ENCODE measurements at places on chromosomes 12 and 14.

- no peak for DNase-seq
These were observed 32.8 kb upstream of the LUM start for GRCh38 chr12:91144053-91144452.

GRCh38 chr12:66235626-66236281 is 46.7 kb downstream of the IRAK3 start:
- no peak for DNase-seq

GRCh38 chr14:104927901-104928300 is 3.2 kb downstream of the PLD4 start:
- no peak for DNase-seq

DNA sequence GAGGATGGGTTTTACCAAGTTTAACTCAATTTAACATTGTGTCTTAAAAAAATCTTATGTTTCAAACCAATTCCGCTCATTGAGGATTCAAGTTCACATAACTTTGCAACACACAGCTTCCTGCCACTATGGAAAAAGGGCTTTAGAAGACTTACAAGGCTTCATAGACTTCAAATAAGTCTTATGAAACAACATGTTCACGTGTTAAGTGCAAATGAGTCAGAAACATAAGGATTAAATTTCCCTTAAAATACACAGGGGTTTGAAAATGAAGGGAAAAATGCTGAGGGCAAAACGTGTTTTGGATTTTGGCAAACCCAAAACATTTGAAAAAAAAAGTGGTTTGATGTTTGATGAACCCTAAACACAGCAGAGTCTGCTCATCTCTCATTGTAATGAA is 364.8 kb downstream of the BMP4 start:
- DNase-seq: no peak

- no peak for DNase-seq
These were observed 652.5 kb downstream of the C12orf50 start for GRCh38 chr12:87376722-87377121.

DNA sequence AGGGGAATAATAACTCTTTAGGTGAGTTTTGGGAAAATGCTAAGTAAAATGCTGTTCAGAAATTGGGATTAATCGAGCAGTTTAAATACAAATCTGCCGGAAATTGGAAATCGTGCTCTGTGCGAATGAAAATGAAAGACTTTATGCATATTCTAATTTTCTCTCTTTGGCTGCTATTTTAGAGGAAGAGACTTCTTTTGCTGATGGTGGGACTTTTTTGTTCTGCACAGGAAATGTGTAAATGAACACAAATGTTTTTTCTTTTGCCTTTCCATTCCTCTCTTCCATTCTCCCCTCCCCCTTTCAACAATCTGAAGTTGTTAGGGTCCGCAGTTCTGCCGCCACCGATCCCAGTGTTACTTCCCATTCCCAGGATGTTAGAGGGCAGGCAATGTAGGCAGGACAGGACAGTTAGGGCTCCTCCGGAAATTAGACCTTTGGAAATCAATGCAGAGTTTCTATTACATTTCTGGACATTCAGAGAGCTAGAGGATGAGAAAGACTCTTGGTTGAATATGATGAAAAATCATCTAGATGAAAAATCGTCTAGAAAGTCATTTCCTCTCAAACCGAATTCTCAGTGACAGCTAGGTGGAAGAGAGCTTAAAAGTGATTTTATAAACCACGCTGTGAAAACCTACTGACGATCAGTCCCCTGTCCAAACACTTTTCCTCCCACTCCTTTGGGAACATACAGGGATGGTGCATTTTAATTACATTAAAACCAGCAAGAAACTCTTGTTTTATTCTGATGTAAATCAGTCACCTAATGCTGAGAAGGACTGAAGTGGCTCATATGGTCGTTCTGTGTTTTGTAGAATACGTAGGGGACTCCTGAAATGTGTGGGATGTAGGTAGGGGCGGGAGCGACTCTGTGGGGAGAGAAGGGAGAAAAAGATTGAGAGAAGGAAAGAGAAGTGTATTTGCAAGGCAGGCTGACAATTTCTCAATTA is 17.8 kb downstream of the FOXG1 start:
- no peak for DNase-seq

DNA sequence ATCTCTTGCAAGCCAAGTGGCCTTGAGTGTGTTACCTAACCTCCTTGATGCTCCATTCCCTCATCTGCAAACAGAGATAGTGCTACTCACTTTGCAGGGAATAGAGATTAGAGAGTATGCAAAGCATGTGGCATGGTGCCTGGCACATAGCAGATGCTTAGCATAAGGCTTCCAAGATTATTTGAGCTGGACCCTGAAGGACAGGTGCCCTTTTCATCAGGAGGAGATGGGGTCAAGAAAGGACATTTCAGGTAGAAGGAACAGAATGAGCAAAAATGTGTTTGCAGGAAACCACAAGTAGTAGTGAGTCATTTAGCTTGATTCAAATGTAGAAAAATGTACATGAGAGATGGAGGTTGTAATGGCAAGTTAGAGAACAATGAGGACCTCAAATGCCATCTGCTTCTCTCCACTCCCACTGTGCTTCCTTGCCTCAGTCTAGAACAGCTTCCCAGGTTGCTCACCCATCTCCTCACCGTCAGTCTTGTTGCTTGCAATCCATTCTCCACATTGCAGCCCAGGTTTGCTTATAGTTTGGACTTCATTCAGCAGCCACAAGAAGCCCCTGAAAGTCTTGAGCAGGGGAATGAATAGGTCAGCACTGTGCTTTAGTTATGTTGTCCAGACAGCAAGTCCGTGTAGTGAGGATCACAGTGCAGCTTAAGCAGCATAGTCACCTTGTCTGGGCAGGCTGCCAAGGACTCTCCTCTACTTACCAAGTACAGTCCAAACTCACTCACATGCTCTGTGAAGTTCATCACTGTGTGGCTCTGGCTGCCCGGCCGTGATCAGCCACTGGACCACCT is 536.3 kb upstream of the CCDC196 start:
- DNase-seq: no peak

DNA sequence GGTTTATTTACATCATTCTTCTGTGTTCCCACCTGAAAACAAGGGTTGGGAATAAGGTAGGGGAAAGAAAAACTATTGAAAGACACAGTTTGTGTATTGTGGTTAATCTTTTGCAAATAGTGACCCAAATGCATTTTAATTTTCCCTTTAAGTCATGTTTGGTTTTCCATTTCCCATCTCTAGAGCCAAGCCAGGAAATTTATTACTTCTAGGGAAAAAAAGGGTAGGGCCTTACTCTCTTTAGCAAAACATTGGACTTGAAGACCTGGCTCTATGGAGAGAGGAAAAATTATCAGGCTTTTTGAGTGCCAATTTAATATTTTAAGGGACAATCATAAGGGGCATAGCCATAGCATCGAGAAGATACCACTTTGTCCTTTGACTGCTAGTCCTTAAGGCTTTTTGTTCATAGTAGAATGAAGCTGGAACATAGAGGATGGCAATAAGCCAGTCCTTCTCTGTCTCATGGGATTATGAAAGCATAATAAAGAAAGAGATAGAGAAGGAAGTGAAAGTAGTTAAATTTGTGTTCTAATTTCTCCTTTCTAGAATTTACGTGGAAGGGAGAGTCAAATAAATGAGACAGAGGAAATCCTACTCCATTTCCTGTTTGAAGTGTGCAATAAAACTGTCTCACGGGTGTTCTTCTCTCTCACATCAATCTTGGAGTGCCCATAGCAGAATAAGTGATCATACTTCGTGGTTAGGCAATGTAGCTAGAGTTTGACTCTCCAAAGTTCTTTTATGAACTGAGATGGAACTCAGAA is 50.9 kb upstream of the PPFIA2 start:
- peak; percentile 27 for DNase-seq

GRCh38 chr12:124396544-124397398 is 101.9 kb downstream of the RFLNA start:
- no peak for DNase-seq

DNA sequence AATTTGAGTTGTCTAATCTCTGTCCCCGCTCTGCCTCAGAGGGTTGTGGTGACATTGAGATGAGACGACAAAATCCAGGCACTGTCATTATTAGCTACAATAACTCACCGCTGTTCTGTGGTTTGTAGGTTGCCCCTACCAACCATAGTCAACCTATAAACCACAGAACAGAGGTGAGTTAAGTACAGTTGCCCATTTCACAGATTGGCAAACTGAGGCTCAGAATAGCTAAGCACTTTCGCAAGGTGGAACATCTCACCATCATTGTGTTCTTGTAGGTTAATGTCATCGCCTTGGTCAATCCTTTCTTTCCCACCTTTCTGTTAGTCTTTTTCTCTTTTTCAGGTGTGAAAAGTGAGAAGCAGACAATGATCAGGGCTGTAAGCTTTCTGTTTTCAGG is 63.4 kb upstream of the LHX5 start:
- no peak for DNase-seq

All from muscle of back (tissue), 13 donors.